DMS153 (cell line): ENCODE measurements at places on chromosomes 2 and 18.

DNA sequence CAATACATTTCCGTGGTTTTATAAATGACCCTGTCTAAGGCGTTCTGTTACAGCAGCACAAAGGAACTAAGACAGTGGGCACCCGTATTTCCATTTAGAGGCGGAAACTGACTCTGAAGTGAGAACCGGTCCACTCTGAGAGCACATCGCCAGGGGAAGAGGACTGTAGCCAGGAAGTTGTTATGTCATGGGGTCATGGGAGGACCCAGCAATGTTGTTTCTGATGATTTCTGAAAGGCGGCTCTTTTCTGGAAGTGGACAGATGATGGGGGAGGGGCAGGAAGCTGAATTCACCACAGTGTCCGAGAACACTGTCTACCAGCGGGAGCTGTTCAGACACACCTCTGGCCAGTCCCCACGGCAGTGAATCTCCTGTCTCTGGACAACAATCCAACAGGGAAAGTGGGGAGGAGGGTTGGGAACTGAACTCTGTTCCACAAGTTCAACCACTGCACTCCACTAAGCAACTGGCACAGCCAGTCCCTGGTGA, 2.1 kb upstream of the LRRFIP1 start:
- no peak for DNase-seq

- DNase-seq: no peak
Observed at GRCh38 chr2:159168707-159169106, 117.8 kb downstream of the WDSUB1 start.

DNA sequence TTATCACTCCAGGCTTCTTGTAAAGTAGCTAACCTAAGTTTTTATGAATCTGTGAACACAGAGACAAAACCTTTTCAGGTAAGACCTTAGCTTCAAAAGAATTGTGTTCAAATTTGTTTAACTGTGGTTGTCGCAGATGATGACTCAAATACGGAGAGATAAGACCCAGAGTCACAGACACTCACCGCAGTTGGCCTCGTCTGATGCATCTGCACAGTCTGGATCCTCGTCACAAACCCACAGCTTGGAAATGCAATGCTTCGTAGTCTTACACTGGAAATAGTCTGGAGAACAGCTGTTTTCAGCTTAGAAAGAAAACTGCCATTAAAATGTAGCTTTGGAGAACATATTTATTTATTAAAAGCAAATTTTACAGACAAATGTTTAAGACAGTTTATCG, 1662.1 kb upstream of the NXPH2 start:
- no peak for DNase-seq

GRCh38 chr2:47737-48136, 1.4 kb upstream of the FAM110C start:
- DNase-seq: no peak

DNA sequence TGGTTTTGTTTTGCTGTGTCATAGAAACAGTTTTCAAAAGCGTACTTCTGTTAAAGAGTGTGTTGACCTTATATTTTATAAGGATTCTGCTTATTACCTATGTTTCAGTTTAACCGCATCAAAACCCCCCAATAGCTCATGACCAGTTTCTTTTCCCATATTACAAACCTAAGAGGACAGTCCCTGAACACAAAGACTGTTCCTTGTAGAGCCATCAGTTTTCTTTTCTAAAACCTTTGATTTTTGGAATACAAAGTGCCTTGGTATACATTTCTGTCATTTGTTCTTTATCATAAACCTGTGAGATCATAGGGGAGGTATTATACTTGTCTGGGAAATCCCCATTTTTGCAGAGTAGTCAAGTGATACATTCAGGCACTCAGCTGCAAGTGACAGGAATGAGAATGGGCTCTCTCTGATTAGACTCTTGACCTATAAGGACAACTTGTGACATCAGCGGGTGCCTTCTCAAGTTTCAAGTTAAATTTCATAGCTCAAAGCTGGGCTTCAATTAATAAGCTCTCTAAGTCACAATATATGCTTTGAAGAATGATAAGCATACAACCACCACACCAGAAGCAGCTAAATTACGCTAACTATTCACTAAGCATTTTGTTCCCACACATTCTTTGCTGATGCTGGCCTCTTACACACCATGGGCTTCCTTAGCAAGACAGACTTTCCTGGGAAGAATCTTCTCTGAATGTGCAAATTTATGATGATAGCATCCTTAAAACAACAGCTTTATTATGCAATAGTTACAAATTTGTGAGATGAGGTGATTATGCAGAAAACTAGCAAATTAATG, 97.5 kb upstream of the CD302 start:
- no peak for DNase-seq

DNA sequence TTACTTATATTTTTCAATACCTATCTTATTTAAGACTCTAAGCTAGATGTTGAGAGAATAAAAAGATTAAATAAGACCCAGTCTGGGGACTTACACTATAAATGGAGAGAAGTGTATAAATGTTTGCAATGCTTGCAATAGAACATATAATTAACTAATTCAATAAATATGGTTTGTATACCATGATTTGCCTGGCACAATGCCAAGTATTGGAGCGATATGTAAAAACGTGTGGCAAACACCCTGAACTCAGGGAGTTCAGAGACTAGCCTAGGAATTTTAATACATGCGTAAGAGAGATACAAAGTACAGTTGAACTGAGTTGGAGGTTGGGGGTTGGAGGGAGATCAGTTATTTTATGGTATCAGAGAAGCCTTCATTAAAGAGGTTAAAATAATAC, 251.8 kb upstream of the DDX18 start:
- DNase-seq: no peak

DNA sequence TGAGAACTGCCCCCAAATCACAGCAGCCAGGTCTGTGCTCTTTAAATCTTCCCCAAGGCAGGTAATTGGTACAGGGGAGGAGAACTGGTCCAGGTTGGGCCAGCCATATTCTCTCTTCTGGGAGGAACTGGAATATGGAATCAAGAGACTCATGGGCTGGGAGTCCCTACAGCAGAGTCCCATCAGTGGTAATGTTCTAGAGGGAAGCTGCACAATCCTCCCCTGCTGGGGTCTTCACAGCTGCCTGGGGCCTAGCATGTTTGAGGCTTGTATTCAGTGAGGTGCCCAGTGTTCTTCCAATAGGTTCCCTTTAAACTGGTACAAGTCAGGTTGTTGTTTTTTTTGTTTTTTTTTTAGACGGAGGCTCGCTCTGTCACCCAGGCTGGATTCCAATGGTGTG, 21.1 kb upstream of the EGR4 start:
- no peak for DNase-seq

DNA sequence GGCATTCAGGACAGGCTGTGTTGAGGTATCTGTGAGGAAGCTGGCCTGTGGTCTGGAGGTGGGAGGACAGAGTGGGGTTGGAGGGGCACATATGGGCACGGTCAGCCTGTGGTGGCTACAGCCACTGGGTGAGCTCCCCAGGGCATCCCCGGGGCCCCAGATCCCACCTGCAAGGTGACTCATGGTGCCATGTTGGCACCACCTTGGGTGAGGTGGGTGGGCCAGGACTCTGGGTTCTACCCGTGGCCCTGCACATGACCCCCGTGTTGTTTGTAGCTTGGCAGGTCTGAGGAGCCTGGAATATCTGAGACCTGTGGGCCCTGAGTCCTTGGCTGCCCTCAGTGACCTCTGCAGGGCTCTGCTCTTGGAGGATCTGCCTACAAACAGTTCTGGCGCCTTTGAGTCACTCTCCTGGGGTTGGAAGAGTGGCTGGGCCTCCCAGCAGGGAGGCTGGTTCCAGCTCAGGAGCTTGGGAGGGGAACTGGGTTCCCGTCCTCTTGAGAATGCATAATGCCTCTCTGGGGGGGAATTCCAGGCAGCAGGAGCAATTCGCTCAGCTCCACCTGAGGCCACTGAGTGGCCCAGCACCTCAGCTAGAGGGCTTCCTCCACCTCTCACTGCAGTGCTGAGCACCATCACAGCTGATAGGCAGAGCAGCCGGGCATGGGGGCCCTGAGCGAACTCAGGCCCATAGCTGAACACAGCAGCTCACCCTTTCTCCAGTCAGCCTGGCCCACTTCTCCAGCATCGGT, 105.1 kb downstream of the DYSF start:
- no peak for DNase-seq

DNA sequence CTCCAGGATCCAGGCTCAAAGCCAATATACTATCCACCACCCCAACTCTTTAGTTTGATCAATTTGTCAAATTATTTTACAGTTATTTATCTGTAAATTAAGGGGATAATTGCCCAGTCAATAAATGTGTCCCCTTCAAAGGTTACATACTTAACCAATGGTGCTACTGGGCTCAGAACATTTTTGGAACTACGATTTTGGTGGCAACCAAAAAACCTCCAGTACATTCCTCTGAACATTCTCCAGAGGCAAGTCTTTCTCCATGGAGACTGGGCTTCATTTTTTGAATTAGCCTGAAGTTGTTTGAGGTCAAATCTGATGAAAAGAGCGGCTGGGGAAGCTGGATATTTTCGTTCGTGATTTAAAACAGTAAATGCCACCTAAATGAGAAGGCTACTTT, 1.7 kb upstream of the CLUL1 start:
- DNase-seq: no peak
